ENCODE measurements at places on chromosomes 5 and 9. TPM values are rescaled to one million over a fixed set of nuclear protein-coding genes. Genes with fewer than 3 reads are reported as not detected.

- no peak for DNase-seq
Observed at GRCh38 chr5:75078027-75078426, 25.7 kb upstream of the GCNT4 start.

DNA sequence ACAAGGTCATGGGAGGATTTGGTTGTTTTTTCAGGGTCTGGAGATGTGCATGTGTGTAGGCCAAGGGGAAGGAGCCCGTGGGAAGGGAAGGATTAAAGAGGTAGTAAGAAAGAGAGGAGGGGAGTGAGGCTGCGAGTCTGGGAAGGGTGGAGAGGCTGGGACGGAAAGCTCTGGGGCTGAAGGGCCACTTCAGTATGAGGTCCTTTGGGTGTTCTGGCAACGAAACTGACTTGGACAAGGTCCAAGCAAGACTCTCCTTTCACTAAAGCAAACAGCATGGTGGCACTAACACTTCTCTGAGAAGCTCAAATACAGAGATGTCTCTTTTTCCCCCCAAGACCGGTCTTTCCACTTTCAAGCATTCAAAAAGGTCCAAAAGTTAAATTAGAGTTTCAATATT is 394.5 kb downstream of the ARHGEF28 start:
- no peak for DNase-seq

GRCh38 chr9:116913536-116913935 is 226.4 kb downstream of the TRIM32 start:
- no peak for DNase-seq

GRCh38 chr5:172544371-172545095 is 90.2 kb upstream of the SH3PXD2B start:
- no peak for DNase-seq

DNA sequence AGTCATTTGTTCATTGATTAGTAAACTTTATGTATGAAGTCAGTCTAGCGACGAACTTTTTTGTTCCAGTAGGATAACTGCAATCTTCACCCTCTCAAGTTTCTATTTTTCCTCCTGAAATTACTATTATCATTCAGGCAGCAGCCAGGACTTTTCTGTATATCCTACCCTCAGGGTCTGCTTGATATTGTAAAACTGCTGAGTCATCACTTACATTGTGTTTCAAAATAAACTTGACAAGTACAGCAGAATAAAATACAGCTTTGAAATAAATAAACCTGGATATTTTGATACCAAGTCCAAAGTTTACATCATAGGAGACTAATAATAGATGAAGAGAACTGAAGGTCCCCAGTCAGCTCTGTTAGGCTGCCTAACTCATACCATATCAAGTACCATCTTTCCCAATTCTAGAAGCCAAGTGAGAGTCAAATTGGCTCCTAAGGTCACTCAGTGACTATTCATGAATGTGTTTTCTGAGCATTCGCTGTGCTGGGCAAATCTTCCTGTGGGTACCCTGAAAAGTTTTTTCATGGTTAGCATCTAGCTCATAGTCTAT is 234.6 kb downstream of the PARP8 start:
- DNase-seq = no peak

DNA sequence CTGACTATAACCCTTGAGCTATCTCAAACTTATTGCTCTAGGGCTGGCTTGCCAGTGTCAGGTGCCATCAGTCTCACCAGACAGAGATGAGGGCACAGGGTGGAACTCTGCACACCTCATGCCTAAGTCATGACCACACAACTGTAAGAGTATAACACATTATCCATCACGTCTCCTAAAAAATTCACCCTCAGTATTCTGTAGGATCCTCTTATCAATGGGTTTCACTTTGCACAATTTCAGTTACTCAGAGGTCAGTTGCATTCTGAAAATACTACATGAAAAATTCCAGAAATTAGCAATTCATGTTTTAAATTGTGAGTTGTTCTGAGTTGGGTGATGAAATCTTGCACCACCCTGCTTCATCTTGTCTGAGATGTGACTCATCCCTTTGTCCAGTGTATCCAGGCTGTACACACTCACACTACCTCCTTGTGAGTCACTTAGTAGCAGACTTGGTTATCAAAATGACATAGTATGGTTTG is 690.9 kb upstream of the CDH18 start:
- no peak for DNase-seq

- DNase-seq = no peak
Observed at GRCh38 chr9:114811301-114811700, 5.5 kb upstream of the TNFSF15 start.

DNA sequence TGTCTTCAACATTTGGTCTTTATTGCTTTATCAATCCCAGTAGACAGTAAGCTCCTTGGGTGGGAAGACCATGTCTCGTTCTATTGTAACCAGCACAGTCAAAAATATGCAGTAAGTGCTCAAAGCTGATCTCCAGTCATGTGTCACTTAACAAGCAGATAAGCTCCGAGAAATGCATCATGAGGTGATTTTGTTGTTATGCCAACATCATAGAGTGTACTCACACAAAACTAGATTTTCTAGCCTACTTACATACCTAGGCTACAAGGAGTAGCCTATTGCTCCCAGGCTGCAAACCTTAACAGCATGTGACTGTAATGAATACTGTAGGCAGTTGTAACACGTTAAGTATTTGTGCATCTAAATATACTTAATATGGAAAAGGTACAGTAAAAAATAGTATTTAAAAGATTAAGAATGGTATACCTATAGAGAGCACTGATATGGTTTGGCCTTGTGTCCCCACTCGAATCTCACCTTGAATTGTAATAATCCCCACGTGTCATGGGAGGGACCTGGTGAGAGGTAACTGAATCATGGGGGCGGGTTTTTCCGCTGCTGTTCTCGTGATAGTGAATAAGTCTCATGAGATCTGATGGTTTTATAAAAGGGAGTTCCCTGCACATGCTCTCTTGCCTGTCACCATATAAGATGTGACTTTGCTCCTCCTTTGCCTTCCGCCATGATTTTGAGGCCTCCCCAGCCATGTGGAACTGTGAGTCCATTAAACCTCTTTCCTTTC is 39.8 kb upstream of the PCSK5 start:
- no peak for DNase-seq

GRCh38 chr9:108078811-108079210 is 589.2 kb upstream of the KLF4 start:
- DNase-seq = no peak

DNA sequence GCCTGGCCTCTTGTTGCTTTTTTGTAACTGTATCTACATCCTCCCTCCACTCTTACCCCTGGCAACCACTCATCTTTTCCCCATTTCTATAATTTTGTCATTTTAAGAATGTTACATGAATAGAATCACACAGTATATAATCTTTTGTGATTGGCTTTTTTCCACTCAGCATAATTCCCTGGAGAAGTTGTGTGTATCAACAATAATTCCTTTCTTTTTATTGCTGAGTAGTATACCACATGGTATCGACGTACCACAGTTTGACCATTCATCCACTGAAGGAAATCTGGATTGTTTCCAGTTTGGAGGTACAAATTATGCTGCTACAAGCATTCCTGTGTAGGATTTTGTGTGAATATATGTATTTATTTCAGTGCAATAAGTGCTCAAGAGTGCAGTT is 21.7 kb upstream of the ENTREP1 start:
- no peak for DNase-seq

GRCh38 chr5:52024359-52024758 is 641.1 kb downstream of the ISL1 start:
- no peak for DNase-seq

DNA sequence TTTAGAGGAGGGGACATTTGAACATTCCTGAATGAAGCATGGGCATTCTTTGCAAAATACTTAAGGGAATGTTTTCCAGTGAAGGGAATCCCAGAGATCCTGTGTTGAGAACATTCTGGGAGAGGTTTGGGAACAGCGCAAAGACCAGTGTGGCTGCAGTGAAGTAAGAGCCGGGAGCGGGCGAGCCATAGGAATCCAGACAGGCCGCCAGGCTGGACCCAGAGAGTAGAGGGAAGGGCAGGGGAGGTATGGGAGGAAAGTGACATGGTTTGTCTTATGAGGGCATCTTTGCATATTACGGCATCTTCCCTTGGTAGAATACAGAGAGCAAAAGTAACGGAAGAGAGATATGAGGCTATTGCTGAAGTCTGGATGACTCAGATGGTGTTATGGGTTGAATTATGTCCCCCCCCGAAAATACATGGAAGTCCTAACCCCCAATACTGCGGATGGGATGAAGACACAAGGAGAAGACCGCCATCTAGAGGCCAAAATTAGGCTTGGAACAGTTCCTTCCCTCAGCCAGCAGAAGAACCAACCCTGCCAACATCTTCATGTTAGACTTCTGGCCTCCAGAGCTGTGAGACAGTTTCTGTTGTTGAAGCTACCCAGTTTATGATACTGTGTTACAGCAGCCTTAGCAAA is 268.2 kb downstream of the MAST4 start:
- peak; percentile 57 for DNase-seq

DNA sequence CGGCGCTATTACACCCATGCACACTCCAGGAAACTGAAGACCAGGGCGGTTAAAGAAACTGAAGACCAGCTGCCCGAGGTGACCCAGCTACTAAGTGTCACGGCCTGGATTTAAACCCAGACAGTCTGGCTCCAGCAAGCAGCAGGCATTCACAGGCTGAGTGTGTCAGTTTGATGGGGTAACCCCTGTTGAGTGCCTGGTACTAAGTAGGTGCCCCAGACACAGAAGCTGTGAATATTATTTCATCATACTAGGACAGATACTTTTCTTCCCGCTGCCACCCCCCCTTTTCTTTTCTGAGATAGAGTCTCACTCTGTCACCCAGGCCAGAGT is 7.3 kb downstream of the ENG start:
- DNase-seq = no peak

DNA sequence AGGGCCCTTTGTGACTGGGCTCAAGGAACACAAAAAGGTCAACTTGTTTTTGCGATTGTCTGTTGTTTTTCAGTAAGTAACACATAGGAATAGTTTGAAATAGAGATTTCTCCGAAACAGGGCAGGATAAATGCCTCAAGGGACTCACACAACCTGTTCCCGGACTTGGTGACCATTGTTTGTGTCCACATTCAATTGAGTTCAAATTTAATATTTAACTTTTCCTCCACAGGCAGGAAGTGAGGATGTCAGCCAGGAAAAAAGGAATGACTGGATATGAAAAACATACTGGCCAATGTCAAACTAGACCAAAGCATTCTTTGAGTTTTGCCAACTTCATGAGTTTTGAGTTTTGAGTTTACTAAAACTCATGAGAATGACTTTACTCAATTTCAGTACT is 72.7 kb downstream of the SPATA31C2 start:
- DNase-seq = no peak

DNA sequence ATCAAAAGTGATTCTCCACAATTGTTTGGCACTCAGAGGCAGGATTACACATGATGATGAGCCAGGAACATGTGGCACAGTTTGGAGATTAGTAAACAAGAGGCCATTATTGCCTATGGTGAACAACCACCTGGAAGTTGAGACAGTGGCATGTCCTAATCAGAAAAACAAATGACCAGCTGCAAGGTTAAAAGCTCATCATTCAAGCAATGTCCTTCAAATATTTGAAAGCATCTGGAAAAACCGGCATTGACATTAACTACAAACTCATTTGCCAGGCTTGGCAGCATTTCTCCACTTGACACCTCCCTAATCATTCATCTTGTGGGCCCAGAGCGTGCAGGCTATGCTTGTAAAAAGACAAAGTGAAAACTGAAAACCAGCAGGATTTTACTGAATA is 80.6 kb upstream of the MEGF10 start:
- no peak for DNase-seq

DNA sequence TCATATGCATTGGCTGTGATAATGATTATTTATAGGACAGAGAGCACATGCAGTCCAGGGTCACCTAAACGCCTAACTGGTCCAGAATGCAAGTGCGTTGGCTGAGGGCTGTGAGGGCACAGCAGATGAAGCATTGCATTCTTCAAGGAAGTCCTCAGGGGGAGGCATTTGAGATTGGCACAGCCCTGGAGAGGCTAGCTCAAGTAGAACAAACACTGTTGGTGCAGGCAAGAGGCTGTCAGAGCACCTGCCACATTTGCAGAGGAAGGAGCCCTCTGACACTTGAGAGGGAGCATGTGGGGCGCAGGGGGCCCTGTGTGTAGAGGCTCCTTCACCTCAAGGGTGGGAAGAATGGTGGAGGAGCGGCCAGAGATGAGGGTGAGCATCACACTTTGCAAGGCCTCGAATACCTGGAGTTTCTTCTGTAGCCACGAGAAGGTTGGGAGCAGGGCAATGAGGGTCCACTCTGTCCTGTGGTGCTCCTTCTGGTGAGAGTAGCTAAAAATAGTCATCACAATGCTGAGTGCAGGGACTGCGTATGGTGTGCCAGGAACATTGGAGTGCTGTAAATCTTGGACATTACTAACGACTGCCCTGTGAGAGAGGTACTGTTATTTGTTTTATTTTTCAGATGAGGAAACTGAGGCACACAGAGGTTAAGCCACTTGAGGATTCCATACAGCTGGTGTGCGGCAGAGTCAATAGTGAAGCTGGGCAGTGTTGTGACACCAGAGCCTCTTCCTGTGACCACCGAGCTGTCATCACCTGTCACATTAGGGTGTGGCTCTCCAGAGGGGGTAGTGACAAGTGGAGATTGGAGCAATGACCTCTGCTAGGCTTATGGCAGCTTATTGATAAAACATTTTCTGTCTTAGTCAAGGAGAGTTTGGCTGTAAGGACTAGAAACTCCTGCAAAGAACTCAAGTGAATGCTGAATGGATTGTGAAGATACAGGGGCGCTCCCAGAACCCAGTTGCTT is 100.2 kb downstream of the PIP5K1B start:
- DNase-seq = no peak

- DNase-seq = no peak
Observed at GRCh38 chr5:94776167-94776566, 157.7 kb downstream of the SLF1 start.

Gene TMOD1
- total RNA-seq = 1.5 TPM

Gene ACER2
- 8.1 TPM for total RNA-seq
